ENCODE measurements at places on chromosomes 16 and 17.

GRCh38 chr17:1907909-1908698 lies 78.3 kb downstream of the RPA1 start:
- DNase-seq: no peak

GRCh38 chr16:17357307-17358062 lies 113.3 kb downstream of the XYLT1 start:
- no peak for DNase-seq

DNA sequence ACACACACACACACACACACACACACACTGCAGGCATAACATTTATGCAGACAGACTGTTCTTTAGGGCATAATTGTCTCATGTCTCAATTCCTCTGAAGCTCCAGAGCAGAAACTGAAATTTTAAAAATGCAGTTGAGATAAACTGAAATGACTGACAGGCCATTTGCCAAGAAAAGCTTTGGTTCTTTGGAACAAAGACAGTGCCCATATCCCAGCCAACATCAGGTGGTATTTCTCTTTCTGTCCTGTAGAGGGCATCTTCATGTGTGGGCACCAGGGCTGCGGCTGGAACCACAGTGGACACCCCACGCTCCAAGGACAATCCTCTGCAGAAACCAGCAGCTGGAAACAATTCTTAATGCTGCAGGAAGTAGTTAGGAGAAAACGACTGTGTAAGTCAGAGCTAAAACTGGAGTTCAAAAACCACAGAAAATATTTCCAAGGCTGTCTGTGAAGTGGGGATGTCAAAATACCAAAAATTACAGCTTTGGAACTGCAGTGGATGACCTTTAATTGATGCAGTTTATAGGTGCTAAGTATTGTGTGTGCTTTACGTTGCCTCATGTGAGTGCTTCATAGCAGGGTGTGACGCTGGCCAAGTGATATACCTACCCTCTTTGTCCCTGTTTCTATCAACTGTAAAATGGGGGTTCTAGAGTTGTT lies 10.6 kb upstream of the MEFV start:
- DNase-seq: no peak

GRCh38 chr17:49901460-49902331 lies 53.8 kb upstream of the TAC4 start:
- no peak for DNase-seq

GRCh38 chr17:37842401-37842800 lies 81.8 kb upstream of the TBC1D3K start:
- DNase-seq: no peak

GRCh38 chr17:72332367-72332766 lies 211.5 kb downstream of the SOX9 start:
- no peak for DNase-seq

Data from vagina (tissue), 2 donors.